Sigmoid colon (tissue), 7 donors: ENCODE measurements at places on chromosomes 16 and 17. TPM values are rescaled to one million over a fixed set of nuclear protein-coding genes. Genes with fewer than 3 reads are reported as not detected.

DNA sequence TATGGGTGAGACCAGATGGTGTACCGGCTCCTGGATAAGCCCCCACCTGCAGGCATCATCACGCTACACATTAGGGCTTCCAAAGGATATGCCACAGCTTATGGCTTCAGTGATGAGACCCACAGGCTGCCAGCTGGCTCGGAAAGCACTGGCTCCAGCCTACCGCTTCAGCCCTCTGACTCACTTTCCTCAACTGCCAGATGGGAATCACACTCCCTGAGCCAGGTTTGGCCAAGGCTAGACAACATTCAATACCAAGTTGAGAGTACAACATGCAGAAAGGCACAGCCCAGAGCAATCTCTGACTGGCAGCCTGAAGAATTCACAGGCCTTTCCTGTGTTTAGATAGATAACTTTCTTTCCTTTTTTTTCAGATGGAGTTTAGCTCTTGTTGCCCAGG lies 10.3 kb downstream of the CENPV start:
- DNase-seq: peak; percentile 56

GRCh38 chr16:86046026-86046425 lies 147.1 kb downstream of the IRF8 start:
- peak; percentile 54 for DNase-seq

DNA sequence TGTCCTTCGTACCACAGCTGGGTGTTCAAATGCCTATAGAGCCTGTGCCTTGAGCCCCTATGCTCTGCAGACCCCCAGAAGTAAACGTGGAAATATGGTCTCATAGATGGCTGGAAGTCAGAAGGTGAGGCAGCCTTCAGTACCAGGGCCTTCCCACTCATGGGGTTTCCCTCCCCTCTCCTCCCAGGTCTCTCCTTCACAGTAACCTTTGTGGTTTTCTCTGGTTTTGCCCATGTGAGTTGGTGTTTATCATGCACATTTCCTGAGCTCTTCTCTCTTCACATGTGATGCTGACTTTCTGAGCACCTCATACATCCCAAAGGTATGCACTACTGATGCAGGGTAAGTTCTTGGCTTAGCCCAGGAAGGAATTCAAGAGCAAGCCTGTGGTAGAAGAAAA lies 35.4 kb downstream of the TMEM114 start:
- no peak for DNase-seq

- DNase-seq: no peak
Observed at GRCh38 chr16:17619261-17619660, 148.5 kb upstream of the XYLT1 start.

DNA sequence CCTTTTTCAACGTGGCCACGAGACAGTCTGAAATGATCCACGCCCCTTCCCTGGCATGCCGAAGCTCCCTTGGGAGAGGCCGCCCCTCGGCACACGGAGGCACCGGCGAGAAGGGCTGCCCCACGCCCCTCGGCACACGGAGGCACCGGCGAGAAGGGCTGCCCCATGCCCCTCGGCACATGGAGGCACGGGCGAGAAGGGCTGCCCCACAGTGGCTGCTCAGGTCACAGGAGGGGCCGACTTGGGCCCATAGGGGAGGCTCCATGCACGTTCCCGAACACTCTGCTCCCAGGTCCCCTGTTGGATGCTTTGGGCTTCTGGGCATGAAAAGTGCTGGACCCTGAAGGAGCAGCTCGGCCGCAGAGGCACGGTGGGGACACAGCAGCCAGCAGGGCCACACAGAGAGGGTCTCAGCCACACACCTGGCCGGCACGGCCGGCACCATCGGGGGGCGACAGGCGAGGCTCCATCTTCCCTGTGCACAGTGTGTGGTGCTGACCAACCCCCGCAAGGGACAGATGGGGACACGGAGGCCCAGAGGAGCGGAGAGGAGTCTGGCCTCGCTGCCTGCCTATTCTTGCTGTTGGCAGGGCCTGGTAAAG lies 42.8 kb downstream of the CBFA2T3 start:
- DNase-seq: no peak

- DNase-seq: no peak
Observed at GRCh38 chr17:73334771-73335513, 23.1 kb upstream of the CDC42EP4 start.

GRCh38 chr17:37191219-37191618 lies 184.6 kb upstream of the C17orf78 start:
- no peak for DNase-seq

GRCh38 chr16:52957199-52957598 lies 95.5 kb downstream of the CHD9NB start:
- no peak for DNase-seq

DNA sequence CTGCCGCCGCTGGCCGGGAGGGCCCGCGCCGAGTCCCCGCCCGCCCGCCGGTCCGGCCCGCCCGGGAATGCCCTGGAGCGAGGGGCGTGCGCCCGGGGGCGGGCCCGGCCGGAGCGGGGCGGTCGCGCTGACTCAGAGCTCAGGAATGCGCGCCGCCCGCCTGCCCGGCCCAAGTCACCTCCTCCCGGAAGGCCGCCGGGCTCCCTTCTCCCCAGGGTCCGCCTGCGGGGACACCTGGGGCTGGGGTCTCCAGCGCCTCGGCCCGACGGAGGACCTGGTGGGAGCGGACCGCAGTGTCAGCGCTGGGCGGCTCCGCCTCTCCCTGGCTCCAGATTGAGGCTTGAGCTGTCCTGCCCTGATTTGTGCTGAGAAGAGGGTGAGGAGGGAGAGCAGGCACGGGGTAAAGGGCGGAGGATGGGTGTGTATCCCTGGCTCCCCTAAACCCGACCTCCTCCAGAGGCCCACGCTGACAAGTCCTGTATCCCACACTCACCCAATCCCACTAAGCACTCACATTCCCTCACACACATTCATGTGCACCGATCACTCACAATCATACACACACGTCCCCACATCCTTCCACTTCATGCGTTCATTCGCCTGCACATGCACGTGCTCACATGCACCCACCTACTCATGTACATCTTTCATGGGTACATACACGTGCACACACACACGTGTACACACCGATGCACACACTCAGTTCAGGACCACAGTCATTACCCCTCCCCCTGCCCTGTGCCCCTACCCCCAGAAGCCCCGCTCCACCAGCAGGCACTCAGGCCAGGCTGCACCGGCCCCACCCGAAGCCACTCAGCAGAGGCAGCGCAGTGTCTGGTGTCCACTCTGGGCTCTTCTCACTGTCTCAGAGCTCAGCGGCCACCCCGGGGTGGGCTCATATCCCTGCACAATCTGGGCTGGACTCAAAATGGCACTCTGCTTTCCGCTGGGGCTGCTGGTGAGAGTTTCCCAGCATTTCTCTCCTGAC lies at the start of gene RHBDF1:
Gene RHBDF1, minus strand, starts transcription at position 71 of the 988 bp plus-strand sequence. CDS start 7,616 bp downstream, outside the sequence.
- peak; percentile 84 for DNase-seq

DNA sequence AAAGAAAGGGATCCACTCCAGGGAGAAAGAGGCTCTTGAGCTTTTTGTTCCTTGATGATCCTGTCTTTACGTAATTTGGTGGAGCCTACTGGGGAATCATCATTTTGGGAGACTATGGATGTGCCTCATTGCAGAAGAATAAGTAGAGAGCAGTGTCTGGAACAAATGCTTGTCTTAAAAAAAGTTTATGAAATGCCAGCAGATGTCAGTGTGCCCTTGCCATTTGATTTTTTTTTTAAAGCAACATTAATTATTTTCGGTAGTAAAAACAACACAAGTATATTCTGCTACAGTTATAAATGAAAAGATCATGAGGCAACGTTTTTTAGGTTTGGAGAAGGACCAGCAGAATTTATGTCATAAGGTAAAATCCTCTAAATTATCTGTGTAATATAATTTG lies 934.8 kb upstream of the EEF2KMT start:
- DNase-seq: no peak

DNA sequence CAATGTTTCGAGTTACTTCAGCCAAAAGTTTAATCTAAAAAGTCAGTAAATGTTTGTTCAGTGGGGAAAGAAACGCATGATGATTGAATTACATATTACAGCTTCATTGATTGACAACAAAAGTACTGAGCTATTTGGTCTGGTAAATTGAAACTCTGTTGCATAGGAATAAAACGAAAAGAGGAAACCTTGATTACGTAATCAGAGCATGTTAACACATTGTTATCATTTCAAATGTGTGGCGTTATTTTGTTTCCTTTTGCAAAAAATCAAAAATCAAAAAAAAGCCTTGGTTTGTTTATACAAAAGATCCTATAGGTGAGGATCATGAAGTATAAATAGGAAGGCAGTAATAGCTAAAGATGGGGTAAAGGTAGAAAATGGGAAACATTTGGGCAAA lies 19.5 kb upstream of the CA10 start:
- DNase-seq: no peak

- no peak for DNase-seq
Observed at GRCh38 chr17:6456914-6457687, 12.8 kb downstream of the PIMREG start.

DNA sequence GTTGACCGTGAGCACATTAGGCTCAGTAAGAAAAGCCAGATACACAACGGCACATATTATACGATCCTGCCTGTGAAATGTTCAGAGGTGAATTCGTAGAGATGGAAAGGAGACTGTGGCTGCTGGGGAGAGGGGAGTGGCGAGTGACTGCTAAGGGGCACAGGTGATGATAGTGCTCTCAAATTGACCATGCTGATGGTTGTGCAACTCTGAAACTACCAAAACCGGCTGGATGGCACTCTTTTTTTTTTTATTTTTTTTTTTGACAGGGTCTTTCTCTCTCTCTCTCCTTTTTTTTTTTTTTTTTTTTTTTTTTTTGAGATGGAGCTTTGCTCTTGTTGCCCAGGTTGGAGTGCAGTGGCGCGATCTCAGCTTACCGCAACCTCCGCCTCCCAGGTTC lies 8.1 kb upstream of the SEC14L5 start:
- DNase-seq: no peak

GRCh38 chr16:2092866-2093265 lies 42.8 kb downstream of the PKD1 start:
- DNase-seq: no peak

- DNase-seq: no peak
Observed at GRCh38 chr17:46733837-46734475, 84.5 kb downstream of the WNT3 start.

DNA sequence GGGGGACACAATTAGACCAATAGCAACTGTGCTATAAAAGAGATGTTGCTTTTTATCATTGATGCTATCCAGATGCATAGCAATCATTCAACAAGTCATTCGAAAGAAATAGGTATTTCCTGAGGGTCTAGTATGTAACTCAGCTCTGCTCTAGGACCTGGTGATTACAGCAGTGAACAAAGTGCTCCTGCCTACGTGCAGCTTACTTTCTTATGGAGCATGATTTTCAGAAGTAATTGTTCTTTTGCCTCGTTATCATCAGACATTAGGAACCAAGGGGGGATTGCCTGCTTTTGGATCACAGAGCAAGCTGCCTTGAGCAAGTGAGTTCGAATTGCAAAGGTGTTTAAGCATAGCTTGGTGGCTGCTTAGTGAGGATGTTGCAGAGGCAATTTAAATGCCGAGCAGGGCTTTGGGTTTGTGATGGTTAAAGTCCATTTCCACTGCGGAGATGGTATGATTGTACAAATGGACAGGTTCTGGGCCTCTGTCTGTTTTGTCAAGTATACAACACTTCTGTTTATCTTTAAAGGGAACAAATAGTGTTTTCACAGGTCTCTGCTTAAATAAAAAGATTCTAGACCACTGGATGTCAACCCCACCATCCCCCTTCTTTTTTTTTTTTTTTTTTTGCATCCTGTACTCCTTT lies 41.5 kb downstream of the WWOX start:
- no peak for DNase-seq

- no peak for DNase-seq
Observed at GRCh38 chr17:11438673-11439072, 159.6 kb upstream of the DNAH9 start.

- DNase-seq: no peak
Observed at GRCh38 chr17:34254146-34254545, 939 bp upstream of the CCL2 start.

GRCh38 chr17:29140631-29141513 lies 39.3 kb downstream of the MYO18A start:
- no peak for DNase-seq

- no peak for DNase-seq
Observed at GRCh38 chr16:19379838-19380237, 37.8 kb upstream of the TMC5 start.

DNA sequence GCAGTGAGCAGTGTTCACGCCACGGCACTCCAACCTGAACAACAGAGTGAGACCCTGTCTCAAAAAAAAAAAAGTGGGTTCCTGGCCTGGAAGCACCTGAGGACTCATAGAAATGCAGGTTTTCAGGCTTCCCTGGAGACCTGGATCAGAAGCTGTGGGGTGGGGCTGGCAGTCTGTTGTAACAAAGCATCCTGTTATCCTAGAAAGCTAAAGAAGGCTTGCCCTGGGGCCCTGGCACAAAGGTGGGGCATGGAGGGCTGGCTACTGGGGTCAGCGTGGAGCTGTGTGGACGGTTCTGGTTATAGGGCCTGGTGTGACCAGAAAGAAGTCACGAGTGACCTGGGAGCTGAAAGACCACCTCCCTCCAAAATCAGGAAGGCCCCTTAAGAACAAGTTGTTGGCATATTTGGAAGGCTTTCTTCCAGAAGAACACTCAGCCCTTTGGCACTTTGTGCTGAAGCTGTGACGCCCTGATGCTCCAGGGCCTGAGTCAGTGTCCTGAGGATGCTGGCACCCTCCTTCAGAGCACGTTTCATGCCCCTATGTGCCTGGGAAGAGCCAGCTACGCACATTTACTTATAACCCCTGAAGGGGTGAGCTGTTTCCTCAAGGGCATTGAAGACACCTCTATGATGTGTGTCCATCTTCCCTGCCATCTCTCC lies 6.2 kb downstream of the CRISPLD2 start:
- DNase-seq: peak; percentile 89

- DNase-seq: no peak
Observed at GRCh38 chr16:19094542-19095365, 19.0 kb upstream of the ITPRIPL2 start.

Gene EFTUD2
- total RNA-seq: 62.0 TPM

Gene GLG1
- total RNA-seq: 78.7 TPM

Gene TAX1BP3
- 68.4 TPM for total RNA-seq

Gene GRAP
- total RNA-seq: 2.8 TPM

Gene FGF11
- not detected for total RNA-seq

Gene NOTUM
- total RNA-seq: not detected

Gene MC1R
- 4.9 TPM for total RNA-seq

Gene TMIGD1
- total RNA-seq: 0.71 TPM

Gene KCNH6
- not detected for total RNA-seq

Gene WNT3
- 0.71 TPM for total RNA-seq

Gene HS3ST2
- 1.8 TPM for total RNA-seq

Gene CANT1
- total RNA-seq: 13.6 TPM

Gene SHCBP1
- total RNA-seq: 0.36 TPM

Gene GOSR1
- total RNA-seq: 28.2 TPM

Gene TBL3
- total RNA-seq: 26.8 TPM

Gene TBC1D28
- not detected for total RNA-seq

Gene ZFP3
- 5.4 TPM for total RNA-seq

Gene HSD11B2
- total RNA-seq: 0.14 TPM

Gene NSRP1
- total RNA-seq: 44.3 TPM

Gene MT1G
- total RNA-seq: 12.9 TPM

Gene FBXO39
- not detected for total RNA-seq

Gene MYH8
- not detected for total RNA-seq

Gene ADAM11
- total RNA-seq: 3.1 TPM

Gene MPP2
- 18.0 TPM for total RNA-seq
